ENCODE measurements at places on chromosomes 5 and 9.
A peak's percentile ranks its signal among the peaks of the same experiment; 100 is the strongest.

GRCh38 chr9:105114964-105115728, 129.3 kb upstream of the SLC44A1 start:
- peak; percentile 57 for DNase-seq

GRCh38 chr5:14749579-14750101, 85.1 kb downstream of the OTULIN start:
- no peak for DNase-seq

- no peak for DNase-seq
Observed at GRCh38 chr5:175415303-175415702, 28.7 kb downstream of the DRD1 start.

DNA sequence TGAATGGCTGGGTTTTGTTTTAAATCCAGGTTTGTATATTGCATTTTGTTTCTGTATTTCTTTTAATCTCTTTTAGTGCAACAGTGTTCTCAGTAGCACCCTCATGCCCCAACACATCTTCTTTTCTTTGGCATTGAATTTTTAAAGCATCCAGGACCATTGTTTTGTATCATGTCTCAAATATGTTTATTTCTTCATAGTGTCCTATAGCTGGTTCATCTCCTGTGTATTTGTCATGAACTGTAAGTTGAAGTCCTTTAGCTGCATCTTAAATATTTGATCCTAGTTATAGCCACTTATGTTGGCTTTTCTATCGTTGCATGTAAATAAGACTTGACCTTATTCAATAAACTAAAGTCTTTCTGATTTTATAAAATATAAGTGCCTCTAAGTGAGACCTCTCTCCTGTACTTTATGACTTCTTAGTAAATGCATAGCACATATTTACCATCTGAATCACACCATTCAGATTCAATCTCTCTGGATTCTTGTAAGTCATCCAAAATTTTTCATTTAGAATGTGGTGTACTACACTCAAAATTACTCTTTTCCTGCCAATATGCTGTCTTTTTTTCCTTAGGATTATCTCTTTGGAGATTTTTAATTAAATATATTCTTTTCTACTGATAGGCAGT, 21.0 kb upstream of the ERCC6L2 start:
- no peak for DNase-seq

- no peak for DNase-seq
Observed at GRCh38 chr5:154588091-154588774, 110.2 kb upstream of the HAND1 start.

DNA sequence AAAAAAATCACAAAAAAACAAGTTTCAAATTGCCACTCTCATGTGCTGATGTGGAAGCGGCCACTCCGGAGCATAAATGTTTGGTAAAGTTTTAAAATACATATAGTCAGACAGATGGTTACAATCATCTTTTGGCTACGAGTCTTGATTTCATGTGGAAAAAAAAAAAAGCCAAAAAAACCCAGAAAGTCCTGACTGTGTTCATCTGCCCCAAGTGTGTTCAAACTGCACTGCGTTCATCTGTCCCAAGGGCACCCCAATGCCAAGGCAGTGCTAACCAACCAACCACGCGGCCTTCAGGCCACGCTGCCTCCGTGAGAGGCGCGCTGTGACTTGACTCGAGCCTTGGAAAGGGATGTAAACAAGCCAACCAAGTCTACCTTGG, 127.1 kb downstream of the MYO10 start:
- DNase-seq = no peak

DNA sequence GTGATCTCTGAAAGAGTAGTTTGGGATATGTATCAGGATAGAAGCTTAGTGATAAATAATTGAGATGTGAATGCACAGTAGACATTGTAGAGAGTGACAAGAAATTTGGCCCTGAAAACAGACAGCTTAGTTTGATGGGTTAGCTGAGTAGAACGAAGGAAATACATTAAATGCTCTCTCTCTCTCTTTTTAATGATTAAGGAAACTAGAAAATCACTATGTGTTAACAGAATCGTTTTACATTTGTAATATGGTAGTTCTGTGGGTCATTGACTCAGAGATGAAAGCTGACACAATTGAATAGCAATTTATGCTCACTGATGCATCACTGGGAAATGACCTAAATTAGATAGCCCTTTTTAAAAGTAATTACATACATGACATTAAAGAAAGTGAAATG, 739.8 kb upstream of the PTPRD start:
- DNase-seq = no peak

GRCh38 chr9:98971168-98971914, 27.6 kb downstream of the COL15A1 start:
- DNase-seq = no peak

- DNase-seq = no peak
Observed at GRCh38 chr9:131727795-131728545, 11.9 kb downstream of the RAPGEF1 start.
